ENCODE measurements at places on chromosomes 11 and 22.
A peak's percentile ranks its signal among the peaks of the same experiment; 100 is the strongest.

DNA sequence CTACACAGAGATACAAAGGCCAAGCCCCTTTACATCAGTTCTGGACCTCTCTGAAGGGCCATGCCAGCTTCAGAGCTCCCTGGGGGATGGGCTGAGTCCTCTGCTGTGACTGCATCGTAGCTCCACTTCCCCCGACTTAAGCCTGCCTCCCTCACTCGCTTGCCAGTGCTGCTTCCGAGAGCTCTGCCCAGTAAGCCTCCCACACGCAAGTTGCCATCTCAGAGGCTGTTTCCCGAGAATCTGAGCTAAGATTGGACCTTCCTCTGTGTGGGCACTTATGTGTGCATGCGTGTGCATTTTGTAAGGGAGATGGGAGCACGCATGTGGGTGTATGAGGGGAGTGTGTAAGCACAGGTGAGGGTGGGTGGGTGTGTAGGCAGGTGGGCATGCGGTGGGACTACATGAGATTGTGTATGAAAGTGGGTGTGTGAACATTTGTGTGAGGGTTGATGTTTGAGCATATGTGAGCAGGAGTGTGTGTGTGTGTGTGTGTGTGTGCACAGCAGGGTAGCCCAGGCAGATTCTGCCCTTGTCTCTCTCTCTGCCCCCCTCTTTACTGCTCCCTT, 163.0 kb upstream of the SYT13 start:
- DNase-seq = no peak

DNA sequence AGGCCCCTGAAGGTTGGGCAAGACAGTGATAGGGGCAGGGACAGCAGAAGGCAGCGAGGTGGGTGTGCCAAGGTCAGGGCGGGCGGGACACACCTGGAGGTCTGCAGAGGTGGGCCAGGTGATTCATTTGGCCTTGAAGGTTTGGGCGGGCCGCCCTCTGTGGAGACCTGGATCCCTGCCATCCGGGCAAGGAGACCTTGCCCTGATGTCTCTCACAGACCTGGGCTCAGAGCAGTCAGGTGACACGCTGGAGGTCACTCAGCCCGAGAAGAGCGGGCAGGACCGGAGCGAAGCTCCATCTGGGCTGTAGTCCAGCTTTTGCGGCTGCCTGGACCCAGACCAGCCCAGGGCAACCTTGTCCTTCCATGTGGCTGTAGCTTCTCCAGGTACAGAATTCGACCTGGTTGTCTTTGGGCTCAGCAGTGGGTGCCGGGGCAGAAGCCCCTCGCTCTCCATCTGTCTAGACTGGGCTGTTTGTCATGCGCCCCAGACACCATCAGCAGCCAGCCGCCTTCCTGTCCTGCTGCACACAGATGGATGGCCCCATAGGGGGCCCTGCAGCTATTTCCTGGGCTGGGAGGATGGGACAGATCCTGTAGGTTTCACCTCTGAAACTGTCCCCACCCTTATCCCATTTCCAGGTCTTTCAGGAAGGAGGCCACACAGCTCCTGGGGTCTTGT, 3.1 kb downstream of the MRGPRG start:
- DNase-seq = no peak

DNA sequence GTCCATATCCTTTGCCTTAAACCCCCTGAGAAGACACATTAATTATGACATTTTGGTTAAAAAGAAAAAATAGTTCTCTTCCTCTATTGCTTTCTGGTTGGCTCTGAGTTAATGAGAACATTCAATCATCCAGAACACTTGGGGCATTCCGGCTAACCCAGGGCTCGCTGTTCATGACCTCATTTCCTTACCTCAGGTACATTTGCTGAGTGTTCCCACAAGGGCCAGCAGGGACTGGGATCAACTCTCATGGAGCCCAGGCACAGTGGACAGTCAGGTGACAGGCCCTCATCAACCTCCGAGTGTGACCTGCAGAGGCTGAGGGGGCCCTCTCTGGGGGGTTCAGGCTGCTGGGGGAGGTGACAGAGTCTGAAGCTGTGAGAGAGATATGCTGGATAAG, 98.9 kb downstream of the MYO18B start:
- no peak for DNase-seq

GRCh38 chr22:22745225-22746060, 101.0 kb downstream of the GGTLC2 start:
- peak; percentile 63 for DNase-seq

- DNase-seq = no peak
Observed at GRCh38 chr11:116261606-116262005, 511.2 kb downstream of the BUD13 start.

- DNase-seq = no peak
Observed at GRCh38 chr11:3154001-3154599, 11.0 kb downstream of the OSBPL5 start.

DNA sequence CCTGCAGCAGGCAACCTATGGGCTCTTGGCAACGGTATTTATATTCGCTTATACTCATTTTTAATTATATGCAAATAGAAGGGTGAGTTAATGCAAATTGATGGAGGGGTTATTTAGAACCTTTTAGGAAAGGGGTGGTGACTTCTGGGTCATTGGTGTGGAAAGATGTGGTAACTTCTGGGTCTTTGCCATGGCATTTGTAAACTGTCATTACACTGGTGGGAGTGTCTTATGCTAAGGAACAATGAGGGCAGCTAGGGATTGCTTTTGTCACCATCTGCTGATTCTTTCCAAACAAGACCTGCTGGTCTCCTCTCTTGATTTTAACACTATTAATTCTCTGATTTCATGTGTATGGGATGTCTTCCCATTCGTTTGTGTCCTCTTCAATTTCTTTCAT, 11.7 kb upstream of the KAT5 start:
- DNase-seq = no peak

DNA sequence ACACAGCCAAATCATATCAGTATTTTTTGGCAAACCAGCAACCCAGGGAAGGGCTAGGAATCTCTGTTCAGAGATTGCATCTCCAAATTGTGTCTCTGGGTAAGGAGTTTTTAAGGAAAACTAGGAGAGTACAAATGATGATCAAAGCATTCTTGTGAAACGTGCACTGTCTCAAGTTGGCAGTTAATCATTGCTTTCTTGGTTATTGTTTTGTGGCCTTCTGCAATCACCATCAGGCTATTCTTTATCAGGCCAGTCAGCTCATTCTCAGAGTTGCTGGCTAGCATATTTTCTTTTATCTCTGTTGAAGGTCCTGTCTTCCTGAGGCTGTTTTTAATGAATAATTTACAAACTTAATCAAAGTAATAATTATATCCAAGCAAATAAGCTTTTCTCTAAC, 129.1 kb upstream of the CCDC179 start:
- DNase-seq = no peak

DNA sequence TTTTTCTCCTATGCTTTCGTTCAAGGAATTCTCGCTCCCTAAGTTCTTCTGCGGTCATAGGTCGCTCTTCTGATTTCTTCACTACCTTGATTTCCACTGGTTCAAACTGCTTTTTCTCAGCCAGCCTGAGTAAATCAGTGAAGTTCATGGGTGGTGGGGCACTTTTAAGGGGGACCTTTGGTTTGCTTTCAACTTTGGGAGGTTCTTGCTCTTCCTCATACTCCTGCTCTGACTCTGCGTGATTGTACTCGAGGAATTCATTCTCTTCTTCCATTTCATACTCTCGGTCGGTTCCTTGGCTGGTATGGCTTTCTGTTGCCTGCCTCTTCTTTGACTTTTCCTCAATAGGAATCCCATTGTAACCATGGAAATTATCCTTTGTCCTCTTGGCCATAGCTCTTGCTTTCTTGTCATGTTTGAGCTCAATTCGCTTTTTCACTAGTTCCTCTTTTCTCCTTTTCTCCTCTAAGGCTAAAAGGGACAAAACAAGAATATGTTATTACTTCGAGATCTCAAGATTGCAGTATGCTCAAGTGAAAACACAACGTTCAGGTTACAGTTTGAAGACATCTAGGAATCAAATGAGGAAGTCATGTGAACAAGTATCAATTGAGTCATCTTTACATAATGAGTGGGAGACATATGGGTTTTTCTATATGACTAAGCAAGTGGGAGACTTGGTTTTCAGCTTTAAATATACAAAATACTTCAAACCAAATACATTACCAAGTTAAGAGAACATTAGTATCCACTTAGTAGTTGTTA, 16.2 kb downstream of the MISFA start:
- no peak for DNase-seq

DNA sequence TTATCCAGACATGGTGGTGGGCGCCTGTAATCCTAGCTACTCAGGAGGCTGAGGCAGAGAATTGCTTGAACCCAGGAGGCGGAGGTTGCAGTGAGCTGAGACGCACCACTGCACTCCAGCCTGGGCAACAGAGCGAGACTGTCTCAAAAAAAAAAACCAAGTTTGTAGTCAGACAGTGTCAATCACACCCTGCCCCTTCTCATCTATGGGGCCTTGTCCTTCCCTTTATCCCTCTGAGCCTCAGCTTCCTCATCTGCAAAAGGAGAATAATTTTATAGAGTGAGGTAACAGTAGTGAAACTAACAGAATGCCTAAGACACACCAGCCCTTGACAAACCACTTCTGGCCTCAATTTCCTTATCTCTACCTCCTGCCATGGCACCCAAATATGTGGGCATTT, 10.7 kb downstream of the BCL9L start:
- DNase-seq = no peak

DNA sequence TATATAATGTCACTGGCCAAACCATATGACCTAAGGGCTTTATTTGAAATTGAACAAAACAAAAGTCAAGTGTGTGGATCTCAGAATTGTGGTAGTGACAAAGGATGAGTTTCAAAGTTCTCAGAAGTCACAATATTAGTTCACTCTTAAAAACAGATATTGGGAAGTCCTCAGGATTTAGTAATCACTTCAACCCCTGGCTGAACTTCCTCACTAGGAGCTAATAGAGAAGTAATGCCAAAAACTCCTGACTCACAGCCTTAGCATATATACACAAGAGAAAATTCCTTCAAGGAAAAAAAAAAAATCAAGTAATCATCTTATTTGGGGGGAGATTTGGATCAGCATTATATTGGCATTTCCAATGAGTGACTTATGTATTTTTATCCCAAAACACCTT, 75.6 kb upstream of the APOA1 start:
- DNase-seq = no peak

DNA sequence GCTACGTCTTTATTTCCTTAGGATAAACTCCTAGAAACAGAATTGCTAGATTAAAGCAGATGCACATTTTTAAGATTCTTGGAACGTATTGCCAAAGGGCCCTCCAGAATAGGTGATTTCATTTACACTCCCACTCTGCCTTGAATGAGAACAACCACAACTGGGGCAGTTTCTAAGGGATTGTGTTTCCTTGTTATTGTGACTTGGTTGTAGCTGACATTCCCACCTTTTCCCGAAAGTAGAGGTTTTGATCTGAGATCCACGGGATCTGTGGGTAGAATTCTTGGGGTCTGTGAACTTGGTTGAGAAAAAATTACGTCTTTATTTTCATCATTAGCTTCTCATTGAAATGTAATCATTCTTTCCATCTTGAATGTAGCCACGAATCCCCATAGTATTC, 21.5 kb downstream of the LRRC32 start:
- DNase-seq = no peak

- DNase-seq = no peak
Observed at GRCh38 chr11:71385091-71385490, 63.1 kb downstream of the DHCR7 start.

- no peak for DNase-seq
Observed at GRCh38 chr11:57618438-57618837, 21.0 kb downstream of the SERPING1 start.

GRCh38 chr11:108198833-108199232, 23.6 kb downstream of the NPAT start:
- no peak for DNase-seq

GRCh38 chr11:62974848-62975522, 9.8 kb downstream of the SLC22A6 start:
- DNase-seq = no peak

GRCh38 chr11:6270584-6271246, 11.1 kb downstream of the CCKBR start:
- DNase-seq = no peak

GRCh38 chr11:33899400-33900037, 7.6 kb upstream of the LMO2 start:
- no peak for DNase-seq

Data from CD4-positive, alpha-beta T cell treated with Interleukin-21 for 1 hour (primary cell).